Esophagus squamous epithelium (tissue), 5 donors: ENCODE measurements at places on chromosomes 16 and 17.

GRCh38 chr16:9260666-9261065 lies 169.2 kb downstream of the HAPSTR1 start:
- no peak for DNase-seq

- DNase-seq = no peak
Observed at GRCh38 chr16:83619381-83620150, 188.2 kb upstream of the HSBP1 start.

GRCh38 chr16:67025210-67025550 lies 3.8 kb upstream of the CBFB start:
- DNase-seq = no peak

DNA sequence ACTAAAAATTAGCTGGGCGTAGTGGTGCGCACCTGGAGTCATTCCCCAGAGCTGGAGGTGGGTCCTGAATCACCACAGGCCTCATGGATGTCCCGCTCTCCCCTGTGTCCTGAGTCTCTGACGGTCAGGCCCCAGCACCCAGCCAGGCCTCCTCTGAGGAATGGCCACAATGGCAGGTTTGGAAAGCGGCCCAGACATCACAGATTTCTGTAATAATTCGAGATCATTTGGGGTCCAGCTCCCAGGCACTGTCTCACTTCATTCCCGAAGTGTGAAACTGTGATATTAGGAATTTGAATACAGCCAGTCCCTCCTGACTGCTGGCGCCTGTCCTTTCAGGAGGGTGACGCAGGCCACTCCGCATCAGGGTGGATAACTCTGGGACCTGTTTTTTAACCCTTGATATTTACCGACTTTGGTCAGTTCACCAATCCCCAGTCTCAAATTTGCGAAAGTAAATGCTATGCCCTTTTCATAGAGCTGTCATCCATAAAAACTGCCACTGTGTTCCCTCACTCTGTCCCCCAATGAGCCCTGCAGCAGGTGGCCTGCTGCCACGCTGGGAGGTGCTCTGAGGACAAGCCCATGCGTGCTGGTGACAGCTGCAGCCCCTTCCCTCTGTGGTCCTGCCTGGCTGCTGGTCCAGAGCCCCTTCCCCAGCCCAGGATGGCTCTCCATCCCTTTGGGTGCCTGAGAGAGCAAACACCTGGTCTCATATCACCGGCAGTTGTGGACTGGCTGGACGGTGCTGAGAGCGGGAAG lies 28.3 kb upstream of the RPTOR start:
- no peak for DNase-seq

DNA sequence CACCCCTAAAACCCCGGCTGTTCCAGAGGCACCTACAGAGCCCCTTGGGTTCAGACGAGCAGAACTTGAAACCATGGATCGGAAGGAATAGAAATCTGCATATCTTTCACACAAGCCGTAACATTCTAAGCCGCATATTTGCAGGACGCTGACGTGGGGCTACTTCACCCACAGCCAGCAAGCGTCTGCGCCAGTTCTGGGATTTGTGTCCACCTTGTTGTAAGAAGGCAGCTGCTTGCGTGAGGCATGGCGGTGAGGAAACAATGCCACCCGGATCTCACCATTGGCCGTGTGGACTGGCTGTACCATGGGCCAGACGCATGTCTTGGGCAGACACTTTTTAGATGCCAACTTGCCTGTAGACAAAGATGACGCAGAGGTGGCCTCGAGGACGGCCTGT lies 34.5 kb downstream of the TNFRSF13B start:
- no peak for DNase-seq

DNA sequence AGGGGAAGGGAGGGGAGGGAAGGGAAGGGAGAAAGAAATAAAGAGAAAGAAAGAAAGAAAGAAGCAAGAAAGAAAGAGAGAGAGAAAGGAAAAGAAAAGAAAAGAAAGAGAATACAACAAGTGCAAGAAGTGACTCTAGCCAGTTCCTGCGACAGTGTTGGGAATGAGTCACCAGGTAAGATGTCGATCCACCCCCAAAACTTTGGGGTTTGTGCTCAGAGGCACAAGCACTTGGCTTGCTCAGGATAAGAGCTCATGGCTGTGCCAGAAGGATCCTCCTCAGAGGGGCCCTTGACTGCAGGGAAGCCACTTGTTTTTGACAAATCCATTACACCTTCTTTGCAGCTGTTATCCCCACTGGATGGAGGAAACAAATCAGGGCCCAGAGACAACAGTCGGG lies 137.7 kb downstream of the TMEM132E start:
- no peak for DNase-seq

- DNase-seq = no peak
Observed at GRCh38 chr16:29141586-29142324, 156.9 kb downstream of the LAT start.

DNA sequence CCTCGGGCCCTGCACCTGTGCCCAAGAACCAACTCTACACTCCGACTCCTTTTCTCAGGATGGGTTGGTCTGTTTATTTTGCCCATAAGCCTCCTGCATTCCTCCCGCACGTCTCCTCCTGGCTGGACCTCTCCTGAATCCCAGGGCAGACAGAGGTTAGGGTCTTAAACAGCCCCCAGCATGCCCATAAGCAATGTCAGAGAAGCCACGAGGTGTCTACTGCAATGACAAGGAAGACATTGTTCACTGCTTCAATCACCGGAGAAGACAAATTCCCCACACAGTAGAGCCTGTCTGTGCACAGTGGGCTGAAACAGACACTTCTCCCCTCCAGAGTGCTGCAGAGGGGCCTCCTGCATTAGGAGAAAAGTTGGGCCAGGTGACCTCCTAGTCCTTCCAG lies 230.6 kb upstream of the RPL38 start:
- no peak for DNase-seq

GRCh38 chr16:28317040-28317880 lies 24.9 kb downstream of the SBK1 start:
- DNase-seq = no peak

DNA sequence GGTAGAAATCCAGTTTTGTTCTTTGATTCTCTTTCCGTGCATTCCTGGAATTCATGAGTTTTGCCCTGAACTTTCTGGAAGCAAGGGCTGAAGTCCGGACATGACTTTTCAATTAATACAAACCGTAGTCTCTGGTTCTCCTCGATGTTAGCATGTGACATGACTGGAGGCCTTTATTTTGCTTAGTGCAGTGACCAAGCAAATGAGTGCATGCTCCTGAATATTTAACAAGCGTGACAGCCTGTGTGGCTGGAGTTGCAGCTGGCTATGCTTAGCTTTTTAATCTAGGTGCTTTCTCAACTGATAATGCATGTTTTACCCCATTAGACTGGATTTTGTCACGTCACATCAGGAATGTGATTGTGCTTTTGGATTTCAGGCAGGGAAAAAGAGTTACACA lies 302.1 kb downstream of the MAP2K6 start:
- DNase-seq = no peak

- DNase-seq = no peak
Observed at GRCh38 chr17:40331743-40332641, 23.0 kb downstream of the RARA start.

DNA sequence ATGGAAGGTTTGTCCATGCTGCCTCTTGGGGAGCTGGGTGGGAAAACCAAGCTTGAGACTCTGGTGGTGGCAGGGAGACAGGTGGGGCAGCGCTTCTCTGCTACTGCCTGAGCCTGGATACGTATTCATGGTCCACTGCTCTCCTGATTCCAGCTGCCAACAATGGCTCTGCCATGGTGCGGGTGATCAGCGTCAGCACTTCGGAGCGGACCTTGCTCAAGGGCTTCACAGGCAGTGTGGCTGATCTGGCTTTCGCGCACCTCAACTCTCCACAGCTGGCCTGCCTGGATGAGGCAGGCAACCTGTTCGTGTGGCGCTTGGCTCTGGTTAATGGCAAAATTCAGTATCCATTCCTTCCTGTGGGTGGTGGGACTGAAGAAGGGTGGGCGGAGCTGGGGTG lies 4.2 kb downstream of the EDC4 start:
- DNase-seq = no peak

- no peak for DNase-seq
Observed at GRCh38 chr17:44324092-44324570, 492 bp downstream of the SLC25A39 start.

GRCh38 chr17:28519236-28519635 lies 13.1 kb downstream of the FOXN1 start:
- DNase-seq = no peak

DNA sequence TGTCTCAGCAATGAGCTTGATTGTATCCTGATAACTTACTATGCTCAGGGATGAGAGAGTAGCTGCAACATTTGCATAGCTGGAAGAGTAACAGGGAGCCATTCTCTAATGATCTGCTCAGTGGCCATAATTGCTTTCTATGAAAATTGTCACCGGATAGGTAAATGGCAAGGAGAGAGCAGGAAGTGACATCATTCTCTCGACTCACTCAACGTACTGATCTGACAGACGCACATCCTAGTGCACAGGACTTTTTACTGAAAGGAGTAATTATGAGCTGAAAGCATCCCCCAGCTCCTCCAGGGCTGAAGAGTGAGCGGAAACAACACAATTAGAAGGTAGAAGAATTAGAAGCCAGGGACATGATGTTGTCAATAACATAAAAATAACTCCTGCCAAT lies 71.8 kb downstream of the IRX5 start:
- DNase-seq = no peak

DNA sequence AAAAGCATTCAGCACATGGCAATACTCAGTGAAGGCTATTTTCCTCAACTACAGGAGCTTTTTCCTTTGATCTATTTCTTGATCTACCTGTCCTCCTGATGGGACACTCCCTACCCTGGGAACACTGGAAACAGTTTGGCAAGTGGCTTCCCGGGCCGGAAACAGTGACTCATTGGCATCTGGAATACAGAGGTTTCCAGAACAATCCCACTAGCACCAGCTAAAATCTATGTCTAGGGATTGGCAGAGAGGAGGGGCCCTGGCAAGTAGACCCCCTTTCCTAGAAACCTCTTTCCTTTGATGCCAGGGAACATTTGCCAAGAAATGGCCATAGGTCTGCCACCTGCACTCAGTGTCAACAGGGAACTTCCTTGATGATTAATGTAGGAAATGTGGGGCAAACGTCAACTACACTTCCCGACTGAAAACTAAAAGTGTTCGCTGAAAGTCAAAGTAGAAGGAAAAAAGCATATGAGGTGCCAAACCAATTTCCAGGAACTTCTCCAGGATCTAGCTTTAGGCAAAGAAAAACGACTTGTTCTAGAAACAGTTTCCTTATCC lies 30.4 kb upstream of the FBXW10B start:
- no peak for DNase-seq

DNA sequence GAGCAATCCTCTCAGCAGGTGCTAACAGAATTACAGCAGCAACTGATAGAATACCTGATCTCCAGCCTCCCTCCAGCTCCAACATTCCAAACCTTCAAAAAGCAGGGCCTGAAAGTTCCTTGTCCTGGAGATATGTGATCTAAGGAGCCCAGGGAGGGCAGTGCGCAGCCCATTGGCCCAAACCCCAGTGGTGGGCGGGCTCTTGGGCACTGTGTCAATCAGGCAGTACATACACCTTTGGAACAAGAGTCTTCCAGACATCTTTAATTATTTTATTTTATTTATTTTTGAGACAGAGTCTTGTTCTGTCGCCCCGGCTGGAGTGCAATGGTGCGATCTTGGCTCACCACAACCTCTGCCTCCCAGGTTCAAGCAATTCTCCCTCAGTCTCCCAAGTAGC lies 24.2 kb downstream of the SLC12A3 start:
- no peak for DNase-seq

- no peak for DNase-seq
Observed at GRCh38 chr17:75778861-75779249, 5.8 kb upstream of the UNK start.

DNA sequence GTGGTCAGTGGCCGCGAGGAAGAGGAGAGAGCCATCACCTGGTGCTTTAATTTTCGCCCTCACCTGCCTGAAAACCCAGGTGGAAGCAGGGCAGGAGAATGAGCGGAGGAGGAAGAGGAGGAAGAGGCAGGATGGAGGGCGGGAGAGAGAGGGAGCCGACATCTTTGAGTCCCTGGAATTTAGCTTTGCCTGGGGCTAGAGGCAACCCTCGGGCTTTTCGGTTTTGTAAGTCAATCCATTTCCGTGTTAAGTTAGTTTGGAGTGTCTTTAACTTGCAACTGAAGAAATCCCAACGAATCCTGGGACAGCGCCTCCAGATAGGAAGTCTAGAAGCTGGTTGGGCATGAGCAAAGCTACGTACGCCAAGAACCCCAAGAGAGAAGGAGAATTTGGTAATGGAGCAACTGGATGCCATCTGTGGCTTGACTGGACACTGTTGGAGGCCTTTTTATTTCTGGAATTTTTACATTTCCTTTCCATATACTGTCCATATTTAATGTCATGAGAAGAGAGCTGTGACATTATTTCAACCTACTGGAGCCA lies 36.9 kb upstream of the ATP2A3 start:
- DNase-seq = no peak

DNA sequence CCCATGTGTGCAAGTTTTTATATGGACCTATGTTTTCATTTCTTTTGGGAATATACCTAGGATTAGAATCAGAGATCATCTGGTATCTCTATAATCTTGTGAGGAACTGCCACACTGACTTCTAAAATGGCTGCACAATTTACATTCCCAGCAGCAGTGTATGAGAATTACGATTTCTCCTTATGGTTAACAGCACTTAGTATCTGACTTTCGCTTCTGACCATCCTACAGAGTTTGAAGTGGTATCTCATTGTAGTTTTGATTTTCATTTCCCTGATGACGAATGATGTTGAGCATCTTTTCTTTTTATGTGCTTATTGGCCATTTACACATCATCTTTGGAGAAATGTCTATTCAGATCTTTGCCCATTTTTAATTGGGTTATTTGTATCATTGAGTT lies 10.0 kb downstream of the C16orf96 start:
- no peak for DNase-seq

- no peak for DNase-seq
Observed at GRCh38 chr16:65285128-65286048, 163.5 kb upstream of the CDH11 start.

- no peak for DNase-seq
Observed at GRCh38 chr16:30896261-30896888, at the start of gene CTF1. Gene CTF1 (plus strand): TSS chr16:30896614. CDS start chr16:30896644, 30 bp downstream.

GRCh38 chr17:17134957-17135333 lies 71.2 kb downstream of the PLD6 start:
- no peak for DNase-seq

GRCh38 chr17:42520540-42520951 lies 15.5 kb upstream of the NAGLU start:
- no peak for DNase-seq

- DNase-seq = no peak
Observed at GRCh38 chr17:73485130-73485529, 159.1 kb downstream of the SDK2 start.

DNA sequence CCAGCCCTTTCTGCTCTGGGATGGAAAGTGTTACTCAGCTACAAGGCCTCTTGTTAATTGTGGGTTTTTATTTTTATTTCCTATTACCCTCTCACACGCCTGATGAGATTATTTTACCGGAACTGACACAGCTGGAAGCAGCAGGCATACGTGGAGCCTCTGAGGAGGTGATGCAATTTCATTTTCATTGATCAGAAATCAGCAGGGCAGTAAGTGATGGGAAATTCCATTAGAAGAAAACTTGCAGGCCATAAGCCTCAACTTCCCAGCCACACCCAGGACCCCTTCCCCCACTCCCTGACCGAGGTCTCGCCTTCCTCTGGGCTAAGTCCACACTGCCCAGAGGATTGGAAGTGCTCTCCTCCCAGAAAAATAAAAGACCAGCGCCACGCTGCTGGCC lies 69.7 kb downstream of the ZFHX3 start:
- DNase-seq = no peak
